NCI-H1930 (cell line): ENCODE measurements at places on chromosomes 3 and 15.

GRCh38 chr3:30428251-30428650 is 178.2 kb upstream of the TGFBR2 start:
- no peak for DNase-seq

- DNase-seq, result no peak
Measured at GRCh38 chr15:69715210-69715609, 262.6 kb downstream of the RPLP1 start.

- no peak for DNase-seq
Measured at GRCh38 chr15:59335207-59335786, 37.4 kb downstream of the MYO1E start.

- DNase-seq, result no peak
Measured at GRCh38 chr3:170322566-170323269, 34.8 kb upstream of the SKIL start.

GRCh38 chr3:190119461-190120268 is 1.0 kb downstream of the P3H2 start:
- DNase-seq, result no peak

DNA sequence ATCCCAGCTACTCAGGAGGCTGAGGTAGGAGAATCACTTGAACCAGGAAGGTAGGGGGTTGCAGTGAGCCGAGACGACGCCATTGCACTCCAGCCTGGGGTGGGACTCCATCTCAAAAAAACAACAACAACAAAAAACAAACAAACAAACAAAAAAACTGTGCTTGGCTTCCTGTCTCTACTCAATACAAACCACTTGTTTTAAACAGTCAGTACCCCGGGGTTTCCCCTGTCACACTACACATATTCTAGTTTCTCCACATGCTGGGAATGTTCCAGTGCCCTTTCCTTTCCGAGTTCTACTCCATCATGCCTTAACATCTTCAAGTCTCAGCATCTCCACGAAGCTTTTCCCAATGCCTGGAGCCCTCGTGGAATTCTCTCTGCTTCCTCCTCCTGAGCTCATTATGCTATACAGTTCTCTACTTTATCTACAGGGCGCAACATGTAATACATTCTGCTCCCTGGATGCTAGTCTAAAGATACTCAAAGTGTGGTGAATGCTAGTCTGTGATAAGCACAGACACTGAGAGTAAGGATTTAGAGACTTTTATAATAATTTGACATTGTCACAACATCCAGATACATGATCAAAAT is 7.8 kb downstream of the EMC3 start:
- no peak for DNase-seq
